ENCODE measurements at places on chromosomes 4 and X. TPM values are rescaled to one million over a fixed set of nuclear protein-coding genes. Genes with fewer than 3 reads are reported as not detected.

Gene ETDB
- total RNA-seq, result not detected

Gene TMEM31
- total RNA-seq, result not detected

Gene RGS12
- total RNA-seq, result 43.7 TPM

Gene F8A2
- not detected for total RNA-seq

Gene GLRB
- 2.8 TPM for total RNA-seq

Gene SHISA3
- 0.62 TPM for total RNA-seq

Gene DCLK2
- 17.7 TPM for total RNA-seq

Gene TRIM60
- not detected for total RNA-seq

Gene MAGEC3
- total RNA-seq, result not detected

Gene RTL9
- total RNA-seq, result 1.3 TPM

Gene KCND1
- 2.1 TPM for total RNA-seq

Gene HTN3
- total RNA-seq, result not detected

Gene AKAP4
- total RNA-seq, result 0.10 TPM

Gene TXK
- 0.82 TPM for total RNA-seq

Gene MAGEE1
- total RNA-seq, result 2.7 TPM

Gene DGKK
- 0.10 TPM for total RNA-seq
